ENCODE measurements at places on chromosomes 4 and X.
A peak's percentile ranks its signal among the peaks of the same experiment; 100 is the strongest.

GRCh38 chr4:150127757-150128156 is 49.5 kb downstream of the DCLK2 start:
- peak; percentile 70 for DNase-seq

GRCh38 chrX:3518870-3519269 is 172.4 kb upstream of the MXRA5 start:
- peak; percentile 94 for DNase-seq

DNA sequence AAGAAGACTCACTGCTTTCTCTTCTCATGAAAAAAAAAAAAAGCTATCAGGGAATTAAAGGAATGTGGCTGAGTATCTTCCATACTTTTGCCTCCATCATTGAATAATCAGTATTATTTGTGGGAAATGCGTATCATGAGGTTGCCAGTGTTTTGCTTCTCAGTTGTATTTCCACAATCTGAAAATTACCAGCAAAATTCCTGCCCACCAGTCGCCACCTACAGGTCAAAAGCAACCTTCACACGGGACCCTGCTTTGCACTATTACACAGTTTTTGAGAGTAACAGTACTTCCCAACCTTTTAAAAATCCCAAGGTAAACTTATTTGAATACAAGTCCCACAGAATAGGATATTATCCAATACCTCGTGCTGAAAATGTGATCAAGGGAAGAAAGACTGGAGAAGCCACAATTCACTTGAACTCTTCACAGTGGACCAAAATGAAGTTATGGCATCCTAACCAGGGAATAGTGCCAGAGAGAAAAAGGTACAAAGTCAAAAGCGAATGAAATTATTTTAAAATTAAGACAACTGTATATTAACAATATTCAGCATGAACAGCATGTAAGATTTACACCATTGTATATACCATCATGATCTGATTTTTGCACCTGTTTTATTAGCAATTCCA is 30.4 kb downstream of the PGRMC1 start:
- DNase-seq, result peak; percentile 11

- peak; percentile 15 for DNase-seq
These were observed 191.6 kb downstream of the ANAPC10 start for GRCh38 chr4:144906181-144906925.

GRCh38 chrX:103362474-103362873 is 6.2 kb downstream of the TCEAL9 start:
- peak; percentile 42 for DNase-seq

- peak; percentile 43 for DNase-seq
These were observed 20.7 kb downstream of the HAND2 start for GRCh38 chr4:173509036-173510001.

GRCh38 chrX:83512111-83512510 is 4.0 kb downstream of the POU3F4 start:
- no peak for DNase-seq

GRCh38 chrX:44232081-44232480 is 111.4 kb downstream of the EFHC2 start:
- no peak for DNase-seq

DNA sequence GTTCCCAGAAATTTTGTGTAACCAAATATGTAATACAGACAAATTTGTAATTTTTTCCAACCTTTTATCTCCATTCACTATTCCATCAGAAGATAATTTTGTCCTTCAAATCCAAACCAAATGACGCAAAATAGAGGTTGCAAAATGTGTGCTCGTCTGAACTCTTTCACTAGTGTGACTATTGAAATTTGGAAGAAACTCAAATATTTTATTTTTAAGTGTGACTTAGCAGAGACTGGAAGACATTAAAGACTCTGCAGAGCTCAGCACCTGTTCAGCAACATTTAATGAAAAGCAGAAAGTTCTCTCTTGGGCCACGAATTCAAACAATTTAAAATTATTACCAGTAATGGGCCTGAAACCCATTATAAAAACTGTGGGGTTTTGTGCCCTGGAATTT is 30.0 kb upstream of the APELA start:
- no peak for DNase-seq

DNA sequence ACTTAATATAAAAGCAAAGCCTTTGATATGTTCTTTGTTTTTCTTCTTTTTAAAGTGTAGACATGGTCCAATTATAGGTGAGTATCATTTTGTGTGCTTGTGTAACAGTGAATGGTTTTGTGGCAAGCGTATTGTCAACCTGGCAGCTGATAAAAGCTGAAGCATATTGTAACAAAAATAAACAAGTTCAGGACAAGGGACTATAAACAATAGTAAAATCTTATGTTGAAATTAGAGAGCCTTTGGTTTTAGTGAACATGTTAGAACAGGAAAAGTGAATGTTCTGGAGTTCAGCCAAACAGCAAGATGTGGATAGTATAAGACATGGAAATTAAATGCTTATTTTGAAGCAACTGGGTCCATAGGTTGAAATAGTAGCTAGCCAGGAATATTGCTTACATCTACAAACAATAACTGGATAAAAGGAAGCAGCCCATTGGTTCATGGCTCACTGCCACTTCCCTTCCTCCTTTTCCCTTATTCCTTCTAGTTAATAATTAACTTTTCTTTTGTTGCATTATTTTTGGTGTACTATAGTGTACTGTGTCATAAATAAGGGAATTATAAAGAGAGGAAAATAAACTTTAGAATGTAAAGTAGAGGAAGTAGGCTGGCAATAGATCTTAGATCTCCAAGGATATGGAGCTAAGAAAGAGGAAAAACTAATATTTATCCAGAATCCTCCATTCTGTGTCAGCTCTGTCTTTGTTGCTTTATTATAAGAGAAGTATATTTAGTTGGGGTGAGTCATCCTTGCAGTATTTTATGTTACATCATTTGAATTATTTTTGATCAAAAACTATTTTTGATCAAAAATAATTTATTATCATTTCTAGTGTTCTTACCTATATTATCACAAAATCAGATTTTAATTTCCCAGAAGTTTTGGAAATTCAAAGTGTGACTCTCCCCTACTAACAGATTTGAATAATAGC is 65.6 kb downstream of the MRPL1 start:
- DNase-seq, result no peak

GRCh38 chr4:152106113-152106763 is 345.4 kb upstream of the GATB start:
- DNase-seq, result peak; percentile 97

DNA sequence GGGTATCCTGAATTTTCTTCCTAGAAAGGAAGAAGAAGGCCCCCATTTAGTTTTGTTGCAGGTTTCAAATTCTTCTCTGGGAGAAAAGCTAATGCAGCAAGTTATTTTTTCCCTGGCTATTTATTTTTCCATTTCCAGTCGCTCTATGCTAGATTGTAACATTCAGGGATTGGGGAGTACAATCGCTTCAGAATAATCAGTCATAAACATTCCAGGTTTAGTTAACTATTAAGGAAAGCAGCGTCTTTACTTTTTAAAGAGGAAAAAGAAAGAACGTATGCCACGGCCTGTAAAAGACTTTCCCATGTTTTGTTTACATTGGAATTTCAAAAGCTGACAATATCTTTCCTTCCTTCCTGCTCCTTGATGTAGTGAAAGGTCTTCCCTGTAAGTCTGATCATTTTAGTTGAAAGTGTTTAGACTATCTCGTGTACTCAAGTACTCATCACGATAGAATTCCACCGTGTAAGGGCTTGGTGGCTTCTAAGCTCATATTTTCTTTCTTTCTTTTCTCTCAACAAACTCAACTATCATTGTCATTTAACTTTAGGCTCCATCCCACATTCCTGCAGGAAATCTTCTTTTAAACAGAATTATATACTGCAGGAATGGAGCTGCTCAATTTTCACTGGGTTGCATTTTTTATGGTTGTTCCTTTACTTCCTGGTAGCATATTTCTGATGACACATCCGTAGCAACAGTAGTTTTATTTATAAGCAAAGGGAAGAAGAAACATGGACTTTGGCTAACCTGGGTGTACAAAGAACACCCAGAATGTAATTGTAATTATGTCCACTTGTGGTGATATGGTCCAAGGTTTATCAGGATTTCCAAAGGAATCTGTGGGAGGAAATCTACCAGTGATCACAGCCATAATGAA is 213.1 kb upstream of the FAT1 start:
- DNase-seq, result peak; percentile 75

DNA sequence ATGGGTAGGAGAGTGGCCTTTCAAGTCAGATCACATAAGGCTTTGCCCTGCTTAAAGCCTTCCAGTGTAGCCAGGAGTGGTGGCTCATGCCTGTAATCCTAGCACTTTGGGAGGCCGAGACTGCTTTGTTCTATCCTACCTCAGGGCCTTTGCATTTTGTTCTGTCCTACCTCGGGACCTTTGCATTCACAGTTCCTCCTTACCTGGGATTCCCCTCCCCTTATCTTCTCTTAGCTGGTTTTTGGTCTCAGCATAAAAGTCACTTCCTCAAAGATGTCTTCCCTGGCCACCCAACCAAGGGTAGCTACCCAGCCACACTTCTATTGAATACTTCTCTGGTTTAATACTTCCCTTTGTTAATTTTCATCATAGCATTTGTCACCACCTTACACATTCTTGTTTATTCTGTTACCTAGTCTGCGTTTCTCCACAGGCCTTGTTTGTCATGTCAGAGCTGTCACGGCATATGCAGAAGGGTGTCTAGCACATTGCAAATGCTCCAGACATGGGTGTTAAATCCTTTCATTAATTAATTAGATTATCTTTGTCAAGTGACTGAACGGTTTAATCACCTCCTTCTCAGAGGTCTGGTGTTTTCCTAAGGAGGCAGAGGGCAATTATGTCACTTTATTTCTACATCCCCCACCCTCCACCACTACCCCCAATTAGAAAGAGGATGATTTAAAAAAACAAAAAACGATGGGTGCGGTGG is 11.3 kb upstream of the SETD7 start:
- no peak for DNase-seq

- DNase-seq, result no peak
These were observed 4.0 kb upstream of the CDKL2 start for GRCh38 chr4:75634281-75634680.

GRCh38 chr4:140849526-140849925 is 93.3 kb upstream of the TBC1D9 start:
- DNase-seq, result no peak

GRCh38 chrX:107107459-107107858 is 11.2 kb downstream of the RBM41 start:
- DNase-seq, result no peak

GRCh38 chrX:121160987-121161386 is 113.6 kb downstream of the GLUD2 start:
- DNase-seq, result peak; percentile 40

DNA sequence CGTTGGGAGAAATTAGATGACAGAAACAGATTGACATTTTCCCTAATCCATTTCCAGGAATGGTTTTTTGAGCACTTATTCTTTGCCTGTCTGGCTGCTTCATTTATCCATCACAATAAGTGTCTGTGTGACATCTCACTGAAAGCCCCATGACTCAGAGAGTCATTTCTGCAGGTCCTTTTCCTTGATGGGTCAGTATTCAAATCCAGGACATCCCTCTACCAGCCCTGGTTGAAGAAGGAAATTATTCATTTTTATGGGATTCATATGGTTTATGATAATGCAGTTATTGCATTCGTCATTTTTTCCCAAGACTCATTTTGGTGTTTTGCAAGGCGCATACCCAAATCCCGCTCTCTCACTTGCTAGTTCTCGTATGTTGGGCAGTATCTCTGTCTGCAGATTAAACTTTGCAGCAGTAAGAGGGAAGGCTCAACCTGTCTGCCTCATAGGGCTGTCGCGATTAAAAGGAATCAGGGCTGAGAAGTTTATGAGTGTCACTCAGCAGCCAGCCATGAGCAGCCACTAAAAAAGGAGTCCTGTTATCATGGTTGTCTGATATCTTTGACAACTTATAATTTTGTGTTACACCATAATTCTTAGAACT is 44.0 kb downstream of the GYG2 start:
- DNase-seq, result no peak

GRCh38 chrX:138298268-138298667 is 413.2 kb downstream of the FGF13 start:
- no peak for DNase-seq

DNA sequence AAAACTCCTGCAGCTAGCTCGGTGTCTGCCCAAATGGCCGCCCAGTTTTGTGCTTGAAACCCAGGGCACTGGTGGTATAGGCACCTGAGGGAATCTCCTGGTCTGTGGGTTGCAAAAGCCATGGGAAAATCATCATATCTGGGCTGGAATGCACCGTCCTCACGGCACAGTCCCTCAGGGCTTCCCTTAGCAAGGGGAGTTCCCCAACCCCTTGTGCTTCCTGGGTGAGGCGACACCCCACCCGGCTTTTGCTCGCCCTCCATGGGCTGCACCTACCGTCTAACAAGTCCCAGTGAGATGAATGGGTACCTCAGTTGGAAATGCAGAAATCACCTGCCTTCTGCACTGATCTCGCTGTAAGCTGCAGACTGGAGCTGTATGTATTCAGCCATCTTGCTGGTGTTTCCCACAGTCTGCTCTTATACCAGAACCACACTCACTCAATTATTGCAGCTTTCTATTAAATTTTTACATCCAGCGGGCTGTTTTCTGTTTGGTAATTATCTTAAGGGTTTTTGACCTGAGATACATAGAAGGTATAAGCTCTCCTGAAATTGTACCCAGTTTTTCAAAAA is 36.7 kb upstream of the NPNT start:
- no peak for DNase-seq
